CD4-positive, alpha-beta T cell treated with Interleukin-17A for 1 hour (primary cell): ENCODE measurements at places on chromosomes 1 and 21.

- no peak for DNase-seq
Observed at GRCh38 chr1:85062425-85063026, 14.2 kb upstream of the MCOLN3 start.

GRCh38 chr1:110612060-110612745 lies 6.0 kb upstream of the KCNA2 start:
- no peak for DNase-seq

DNA sequence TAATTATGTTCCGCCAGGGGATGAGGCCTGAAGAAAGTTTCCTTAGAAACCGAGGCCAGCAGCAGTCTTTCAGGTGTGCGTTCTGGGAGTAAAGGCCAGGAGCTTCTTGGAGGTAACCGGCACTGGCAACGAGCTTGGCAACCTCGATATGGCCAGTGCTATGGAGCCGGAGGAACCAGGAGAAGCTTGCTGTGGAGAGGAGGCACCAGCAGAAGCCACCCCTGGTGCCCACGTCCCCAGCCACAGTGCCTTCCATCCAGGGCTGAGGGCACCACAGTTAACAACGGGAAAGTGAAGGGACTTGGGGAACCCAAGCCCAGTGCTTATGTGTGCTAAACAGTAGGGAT lies 41.5 kb upstream of the LIN9 start:
- DNase-seq: no peak

DNA sequence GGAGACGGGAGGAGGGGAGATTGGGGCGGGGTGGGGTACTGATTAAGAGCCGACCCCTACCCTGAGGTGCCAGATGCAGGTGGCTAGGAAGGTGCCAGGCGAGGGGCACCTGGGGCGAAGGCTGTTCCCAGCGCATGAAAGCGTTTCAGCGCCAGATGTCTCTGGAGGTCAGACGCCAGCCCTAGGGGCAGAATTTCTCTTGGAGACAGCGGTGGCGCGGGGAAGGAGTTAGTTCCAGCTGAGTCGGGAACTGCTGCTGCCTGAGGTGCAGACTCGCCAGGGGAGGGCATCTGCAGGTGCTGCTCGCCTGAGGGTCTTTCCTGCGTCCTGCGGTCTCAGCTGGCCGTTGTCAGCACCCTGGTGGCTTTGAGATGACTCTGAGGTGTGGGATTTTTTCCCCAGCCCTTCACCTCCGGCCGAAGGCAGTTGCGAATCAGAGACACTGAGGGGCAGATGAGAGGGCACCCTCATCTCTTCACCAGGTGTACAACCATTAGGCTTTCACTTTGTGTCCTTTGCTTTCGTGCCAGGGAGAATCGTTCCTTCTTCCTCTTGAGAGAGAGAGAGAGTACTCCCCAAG lies 539 bp downstream of the CGN start:
- peak; percentile 6 for DNase-seq

GRCh38 chr21:45296638-45297037 lies 8.9 kb upstream of the POFUT2 start:
- no peak for DNase-seq

DNA sequence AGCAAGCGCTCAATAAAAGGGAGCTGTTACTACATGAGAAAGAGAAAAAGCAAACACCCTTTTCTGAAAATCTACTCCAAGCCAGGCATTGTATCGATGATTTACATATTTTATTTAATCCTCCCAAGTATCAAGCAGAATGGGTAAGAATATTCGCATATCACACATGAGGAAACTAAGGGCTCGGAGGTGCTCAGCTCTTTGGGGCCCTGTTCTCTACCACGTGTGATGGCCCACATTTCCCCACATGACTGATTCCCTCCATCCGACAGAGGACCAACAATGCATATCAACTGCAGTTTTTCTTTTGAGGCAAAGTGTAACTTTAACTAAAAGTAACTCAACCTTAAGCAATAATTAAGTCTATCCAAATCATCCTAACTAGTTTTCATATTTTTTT lies 8.2 kb downstream of the ERI3 start:
- DNase-seq: no peak

GRCh38 chr1:21225065-21225464 lies 48.4 kb upstream of the EIF4G3 start:
- DNase-seq: no peak

GRCh38 chr1:236888126-236888525 lies 93.0 kb downstream of the MTR start:
- no peak for DNase-seq

- DNase-seq: no peak
Observed at GRCh38 chr1:87170931-87171598, 157.6 kb upstream of the LMO4 start.

DNA sequence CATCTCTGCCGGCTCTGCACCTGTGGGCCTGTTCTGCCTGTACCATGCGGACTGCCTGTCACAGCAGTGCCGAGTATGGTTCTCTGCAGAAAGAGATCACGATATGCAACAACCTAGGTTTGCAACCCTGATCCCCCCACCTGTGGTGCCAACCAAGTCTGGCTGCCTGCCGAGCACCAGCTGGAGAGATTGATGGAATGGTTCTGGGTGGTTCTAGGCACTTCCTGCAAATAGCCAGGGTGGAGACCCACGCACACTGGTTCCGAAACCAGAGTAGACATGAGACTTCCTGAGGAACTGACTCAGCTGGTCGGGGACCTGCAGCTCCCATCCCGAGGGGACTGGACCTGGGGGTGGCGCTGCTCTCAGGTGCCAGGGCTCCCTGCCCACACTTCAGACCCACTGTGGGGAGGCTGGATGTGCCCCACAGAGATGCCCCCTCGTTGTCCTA lies 5.4 kb downstream of the TPRG1L start:
- no peak for DNase-seq

DNA sequence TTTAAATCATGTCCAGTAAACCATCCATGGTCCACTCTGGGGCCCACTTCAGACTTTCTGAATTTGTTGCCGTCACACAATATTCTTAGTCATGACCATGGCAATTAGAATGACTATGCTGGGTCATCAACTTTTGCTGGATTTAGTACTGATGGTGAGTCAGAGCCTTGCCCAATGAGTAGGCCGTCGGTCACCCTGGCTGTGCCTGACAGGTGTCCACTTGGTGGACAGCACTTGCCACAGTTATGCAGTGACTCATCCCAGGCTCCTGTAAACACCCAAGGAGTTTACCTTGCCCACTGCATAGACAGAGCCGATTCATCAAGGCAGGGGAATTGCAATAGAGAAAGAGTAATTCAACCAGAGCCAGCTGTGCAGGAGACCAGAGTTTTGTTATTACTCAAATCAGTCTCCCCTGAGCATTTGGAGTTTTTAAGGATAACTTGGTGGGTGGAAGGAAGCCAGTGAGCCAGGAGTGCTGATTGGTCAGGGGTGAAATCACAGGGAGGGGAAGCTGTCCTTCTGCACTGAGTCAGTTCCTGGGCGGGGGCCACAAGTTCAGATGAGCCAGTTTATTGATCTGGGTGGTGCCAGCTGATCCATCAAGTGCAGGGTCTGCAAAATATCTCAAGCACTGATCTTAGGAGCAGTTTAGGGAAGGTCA lies 333.8 kb downstream of the PTPRU start:
- DNase-seq: no peak

GRCh38 chr1:24888971-24889676 lies 41.0 kb downstream of the RUNX3 start:
- no peak for DNase-seq

DNA sequence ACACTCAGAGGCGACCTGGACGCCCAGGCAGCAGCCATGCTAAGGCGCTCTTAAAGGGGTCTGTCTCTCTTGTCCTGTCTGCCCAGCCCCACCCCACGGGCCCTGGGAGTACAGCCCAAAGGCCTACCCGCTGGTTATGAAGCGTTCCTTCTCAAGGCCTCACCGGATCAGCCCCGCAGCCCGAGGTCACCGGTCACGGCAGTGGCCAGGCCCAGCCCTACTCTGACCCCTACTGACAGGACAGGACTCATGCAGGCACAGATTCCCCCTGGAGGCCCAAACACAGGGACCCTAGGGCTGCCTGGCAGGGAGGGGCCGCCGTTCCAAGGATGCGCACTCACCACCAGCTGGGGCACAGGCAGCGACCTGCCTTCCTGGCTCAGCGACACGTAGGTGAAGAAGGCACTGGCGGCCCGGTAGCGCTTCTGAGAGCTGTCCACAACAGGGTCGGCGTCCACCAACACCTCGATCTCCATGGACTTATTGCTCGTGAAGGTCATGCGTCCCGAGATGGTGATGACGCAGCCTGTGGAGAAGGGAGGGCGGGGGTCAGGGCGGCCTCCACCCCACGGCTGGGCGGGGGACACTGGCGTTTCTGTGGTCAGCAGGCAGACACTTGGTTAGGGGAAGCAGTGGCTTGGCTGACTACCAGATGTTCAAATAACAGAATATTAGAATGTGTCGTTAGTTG lies 20.0 kb upstream of the GPR153 start:
- DNase-seq: no peak

GRCh38 chr21:43912910-43913309 lies 47.9 kb downstream of the AGPAT3 start:
- DNase-seq: no peak

- DNase-seq: no peak
Observed at GRCh38 chr21:44415073-44416025, 40.0 kb upstream of the LRRC3 start.

GRCh38 chr1:39178541-39179431 lies 25.7 kb upstream of the MACF1 start:
- no peak for DNase-seq

DNA sequence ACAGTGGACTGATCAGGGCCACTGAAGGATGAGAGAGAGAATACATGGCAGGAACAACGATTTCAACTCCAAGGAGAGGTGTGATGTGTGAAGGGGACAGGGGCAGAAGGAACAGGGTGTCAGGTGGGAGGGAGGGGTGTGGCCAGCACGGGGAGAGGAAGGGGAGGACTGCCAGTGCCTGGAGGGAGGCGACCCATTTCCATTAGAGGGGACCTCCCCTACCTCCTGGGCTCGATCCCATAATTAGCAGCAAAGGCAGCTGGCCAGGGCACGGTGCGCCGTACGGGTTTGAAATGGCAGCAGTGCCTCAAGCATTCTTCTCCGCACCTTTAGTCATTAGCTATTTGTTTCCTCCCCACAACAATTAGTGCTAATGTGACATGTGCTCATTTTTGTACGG lies 22.7 kb downstream of the CRYAA start:
- DNase-seq: no peak

GRCh38 chr1:8494681-8495080 lies 176.8 kb downstream of the SLC45A1 start:
- no peak for DNase-seq

DNA sequence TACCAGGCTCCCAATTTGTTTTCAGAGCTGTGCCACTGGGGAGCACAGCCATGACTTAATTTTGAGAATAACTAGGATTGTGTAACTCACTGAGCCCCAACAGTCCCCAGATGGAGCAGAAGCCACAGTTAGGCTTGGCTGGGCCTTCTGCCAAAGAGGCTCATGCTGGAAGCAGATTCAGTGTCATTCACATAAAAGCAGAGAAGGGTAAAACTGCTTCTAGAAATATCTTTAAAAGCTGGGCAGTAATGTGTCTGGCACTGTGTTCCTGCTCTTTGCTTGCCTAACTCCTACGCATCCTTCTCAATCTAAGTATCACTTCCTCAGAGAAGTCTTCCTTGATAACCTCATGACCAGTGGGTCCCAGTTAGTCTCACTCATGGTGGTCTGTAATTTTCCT lies 20.3 kb downstream of the STK40 start:
- DNase-seq: no peak

GRCh38 chr1:241834733-241835377 lies 13.1 kb upstream of the EXO1 start:
- no peak for DNase-seq

- peak; percentile 94 for DNase-seq
Observed at GRCh38 chr1:37477198-37477931, 3.0 kb downstream of the ZC3H12A start.

- no peak for DNase-seq
Observed at GRCh38 chr1:101280049-101280592, 43.3 kb downstream of the S1PR1 start.

GRCh38 chr1:58539553-58539952 lies 7.0 kb downstream of the OMA1 start:
- DNase-seq: no peak

DNA sequence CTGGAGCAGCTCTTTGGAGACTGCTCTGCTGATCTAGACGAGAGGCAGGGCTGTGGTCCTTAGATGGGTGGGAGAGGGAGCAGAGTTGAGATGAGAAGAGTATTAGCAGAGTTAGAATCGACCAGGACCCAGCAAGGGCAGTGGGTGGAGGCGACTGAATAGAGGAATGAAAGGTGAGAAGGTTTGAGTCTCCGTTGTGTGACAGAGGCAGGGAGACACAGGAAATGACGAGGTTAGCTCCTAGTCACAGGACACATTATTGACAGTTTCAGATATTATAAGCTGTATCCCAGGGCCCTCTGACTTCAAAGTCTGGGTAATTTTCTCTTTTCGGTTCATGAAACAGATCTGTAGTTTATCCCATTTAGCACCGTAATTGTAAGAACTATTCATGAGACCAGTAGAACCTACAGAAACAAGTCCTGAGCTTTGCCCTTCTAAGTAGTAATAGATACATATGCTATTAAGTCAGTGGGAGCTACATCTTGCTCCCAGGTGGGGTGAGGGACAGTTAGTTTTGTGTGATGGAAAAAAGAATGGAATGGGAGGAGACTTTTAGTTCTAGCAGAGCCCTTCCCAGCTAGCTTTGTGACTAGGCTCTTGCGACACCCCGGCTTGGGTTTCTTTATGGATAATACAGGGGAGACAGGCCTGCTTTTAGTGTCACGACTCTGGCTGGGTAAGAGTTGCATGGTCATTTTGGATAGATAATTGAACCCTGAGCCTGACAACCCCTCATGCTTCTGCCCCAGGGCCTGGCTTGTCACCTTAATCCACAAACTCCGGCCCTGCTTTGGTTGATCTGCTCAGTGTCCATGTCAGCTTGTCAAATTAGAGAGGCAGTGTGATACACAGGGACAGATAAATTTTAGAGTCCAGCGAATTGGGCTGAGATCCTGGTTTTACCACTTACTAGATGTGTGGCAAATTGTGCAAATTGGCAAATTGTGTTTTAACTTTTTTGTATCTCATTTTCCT lies 70.2 kb downstream of the UCK2 start:
- DNase-seq: peak; percentile 20

- DNase-seq: peak; percentile 57
Observed at GRCh38 chr1:20212685-20213331, 26.5 kb upstream of the PLA2G2C start.

GRCh38 chr1:242005866-242006535 lies 7.1 kb upstream of the MAP1LC3C start:
- DNase-seq: no peak

DNA sequence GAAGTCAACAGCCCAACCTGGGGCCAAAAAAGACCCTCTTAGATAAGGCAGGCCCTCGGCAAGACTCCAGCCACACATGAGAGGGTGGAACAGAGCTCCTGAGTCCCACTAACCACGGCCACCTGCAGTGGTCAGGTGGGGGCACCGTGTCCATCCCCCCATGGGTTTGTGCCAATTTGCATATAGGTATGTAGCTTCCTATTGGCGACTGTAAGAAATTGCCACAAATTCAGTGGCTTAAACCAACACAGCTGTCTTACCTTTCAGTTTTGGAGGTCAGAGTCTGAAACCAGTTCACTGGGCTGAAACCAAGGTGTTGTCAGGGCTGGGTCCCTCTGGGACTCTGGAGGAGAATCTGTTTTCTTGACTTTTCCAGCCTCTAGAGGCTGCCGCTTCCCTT lies 59.3 kb downstream of the COL18A1 start:
- DNase-seq: no peak

- no peak for DNase-seq
Observed at GRCh38 chr21:16742131-16742641, 770.7 kb upstream of the CXADR start.
